Globus pallidus (tissue), 1 donor: ENCODE measurements at places on chromosomes 13 and 19.

DNA sequence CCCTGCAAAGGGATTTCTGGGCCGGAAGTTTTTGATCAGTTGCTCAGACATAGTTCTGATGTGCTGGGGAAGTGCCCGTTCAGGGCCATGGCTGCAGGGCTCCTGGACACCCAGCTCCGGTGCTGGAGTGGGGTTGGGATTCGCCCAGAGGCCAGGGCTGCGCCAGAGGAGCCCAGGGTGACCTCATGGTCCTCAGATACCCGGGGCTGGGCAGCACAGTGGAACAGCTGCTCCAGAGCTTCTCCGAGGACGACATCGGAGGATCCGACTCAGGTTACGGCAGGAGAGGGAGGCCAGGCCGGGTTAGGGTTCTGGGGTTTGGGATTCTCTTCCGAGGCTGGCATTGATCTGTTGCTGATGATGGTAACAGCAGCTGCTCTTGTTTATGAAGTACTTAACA, 20.9 kb downstream of the CARM1 start:
- DNase-seq = no peak

GRCh38 chr13:49342454-49342853, 94.7 kb downstream of the CDADC1 start:
- DNase-seq = no peak

DNA sequence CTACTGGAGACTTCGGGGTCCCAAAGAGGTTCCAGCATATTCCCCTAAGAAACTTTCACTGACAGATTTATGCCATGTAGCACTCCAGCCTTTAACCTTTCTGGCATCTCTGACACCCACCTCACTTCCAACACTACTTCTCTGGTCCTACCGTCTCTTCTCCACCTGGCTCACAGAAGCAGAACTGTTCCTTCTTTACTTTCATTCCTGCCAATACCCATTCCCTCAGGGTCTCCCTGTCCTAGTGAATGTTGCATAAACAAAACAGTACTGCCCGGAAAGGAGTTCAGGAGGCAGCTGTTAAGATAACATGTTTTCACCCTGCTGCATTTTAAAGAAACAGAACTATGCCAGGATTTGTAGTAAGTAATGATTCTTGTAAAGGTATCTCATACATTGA, 136.0 kb upstream of the MIR17HG start:
- no peak for DNase-seq

DNA sequence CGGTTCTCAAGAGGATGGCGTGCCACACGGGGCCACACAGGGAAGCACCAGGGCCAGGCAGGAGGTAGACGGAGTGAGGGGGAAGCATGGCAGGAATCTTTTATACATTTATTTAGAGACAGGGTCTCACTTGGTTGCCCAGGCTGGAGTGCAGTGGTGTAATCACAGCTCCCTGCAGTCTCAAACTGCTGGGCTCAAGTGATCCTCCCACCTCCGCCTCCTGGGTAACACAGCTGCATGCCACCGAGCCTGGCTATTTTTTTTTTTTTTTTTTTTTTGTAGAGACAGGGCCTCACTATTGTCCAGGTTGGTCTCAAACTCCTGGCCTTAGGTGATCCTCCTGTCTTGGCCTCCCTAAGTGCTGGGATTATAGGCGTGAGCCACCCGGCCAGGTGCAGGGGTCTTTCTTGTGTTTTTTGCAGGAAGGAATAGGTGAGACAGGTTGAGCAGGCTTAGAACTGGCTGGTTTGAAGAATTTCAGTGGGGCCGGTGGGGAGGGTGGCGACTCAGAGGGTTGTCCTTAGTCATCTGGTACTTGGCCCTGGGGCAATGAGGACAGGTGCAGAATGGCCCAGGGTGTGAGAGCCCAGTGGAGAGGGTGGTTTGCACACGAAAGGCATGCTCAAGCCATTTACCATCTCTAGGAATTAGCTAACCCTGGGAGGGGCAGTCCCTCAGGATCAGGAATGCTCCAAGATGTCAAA, 7.6 kb downstream of the SSC5D start:
- DNase-seq = no peak

- DNase-seq = no peak
These were observed 640.1 kb upstream of the KLF12 start for GRCh38 chr13:74774264-74774663.

DNA sequence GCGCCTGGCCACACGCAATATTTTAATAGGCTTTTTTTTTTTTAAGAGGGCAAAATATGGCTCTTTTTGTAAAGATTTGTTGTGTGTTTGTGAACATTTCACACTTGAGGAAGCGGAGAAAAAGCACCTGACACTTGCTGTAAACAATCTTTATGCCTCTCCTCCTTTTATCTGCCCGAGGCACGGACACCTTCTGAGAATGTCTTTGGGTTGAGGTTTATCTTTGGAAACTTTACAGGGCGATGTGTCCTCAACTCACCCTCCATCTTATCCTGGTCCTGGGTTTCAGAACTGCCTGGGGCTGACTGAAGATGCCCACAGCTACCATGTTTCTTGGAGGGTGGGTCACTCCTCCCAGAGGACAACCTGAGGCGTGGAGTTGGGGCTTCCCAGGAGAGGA, 44.0 kb downstream of the ZNF627 start:
- DNase-seq = no peak

- DNase-seq = no peak
These were observed 91.2 kb downstream of the KCTD15 start for GRCh38 chr19:33887891-33888290.

DNA sequence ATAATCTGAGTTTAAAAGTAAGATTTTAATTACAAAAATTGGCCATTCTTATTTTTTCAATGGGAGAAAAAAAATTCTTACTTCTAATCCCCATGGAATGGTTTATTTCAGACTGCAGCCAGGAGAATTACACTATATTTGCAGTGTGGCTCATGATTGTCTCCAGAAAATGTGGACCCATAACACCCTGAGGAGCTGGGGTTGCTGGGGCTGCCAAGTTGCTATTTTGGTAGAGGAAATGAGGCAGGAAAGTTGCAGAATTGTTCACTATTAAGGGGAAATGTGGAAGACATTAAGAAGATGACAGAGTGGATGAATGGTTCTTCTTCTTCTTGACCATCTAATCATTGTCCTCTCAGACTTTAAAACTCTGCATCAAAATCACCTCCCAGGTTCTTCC, 4.6 kb upstream of the SCEL start:
- DNase-seq = no peak

DNA sequence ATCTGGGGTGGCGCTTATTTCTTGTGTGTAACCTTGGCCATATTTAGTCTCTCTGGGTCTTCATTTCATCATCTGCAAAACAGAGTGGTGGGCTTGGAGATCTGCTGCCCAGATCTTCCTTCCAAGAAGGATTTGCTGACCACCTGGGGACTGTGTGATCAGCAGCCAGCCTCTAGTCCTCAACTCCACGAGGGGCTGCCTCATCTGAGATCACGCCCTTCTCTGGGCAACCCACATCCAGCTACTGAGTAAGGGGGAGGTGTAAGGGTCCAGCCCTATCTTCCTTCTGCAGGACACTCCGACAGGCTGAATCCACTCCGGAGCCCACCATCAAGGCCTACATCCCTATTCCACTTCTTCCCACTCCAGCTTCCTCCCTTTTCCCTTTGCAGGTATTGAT, 57.9 kb downstream of the CHST8 start:
- DNase-seq = no peak

GRCh38 chr19:50280983-50281382, 48.2 kb downstream of the KCNC3 start:
- DNase-seq = no peak

GRCh38 chr19:50332244-50333038, 3.3 kb upstream of the KCNC3 start:
- peak; percentile 39 for DNase-seq

- no peak for DNase-seq
These were observed 8.1 kb upstream of the TNFSF14 start for GRCh38 chr19:6677883-6678689.

- DNase-seq = no peak
These were observed 174.3 kb downstream of the TSHZ3 start for GRCh38 chr19:31174948-31175347.

DNA sequence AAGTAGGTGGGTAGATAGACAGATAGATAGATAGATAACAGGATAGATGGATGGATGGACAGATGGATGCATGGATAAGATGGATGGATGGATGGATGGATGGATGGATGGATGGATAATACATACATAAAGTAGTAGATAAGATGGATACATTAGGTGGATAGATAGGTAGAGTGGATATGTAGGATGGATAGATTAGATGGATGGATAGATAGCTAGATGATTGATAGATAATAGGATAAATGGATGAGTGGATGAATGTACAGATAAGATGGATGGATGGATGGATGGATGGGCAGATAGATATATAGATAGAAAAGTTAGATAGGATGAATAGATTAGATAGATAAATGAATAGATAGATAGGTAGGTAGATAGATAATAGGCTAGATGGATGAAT, 2.1 kb downstream of the CYP4F3 start:
- no peak for DNase-seq

DNA sequence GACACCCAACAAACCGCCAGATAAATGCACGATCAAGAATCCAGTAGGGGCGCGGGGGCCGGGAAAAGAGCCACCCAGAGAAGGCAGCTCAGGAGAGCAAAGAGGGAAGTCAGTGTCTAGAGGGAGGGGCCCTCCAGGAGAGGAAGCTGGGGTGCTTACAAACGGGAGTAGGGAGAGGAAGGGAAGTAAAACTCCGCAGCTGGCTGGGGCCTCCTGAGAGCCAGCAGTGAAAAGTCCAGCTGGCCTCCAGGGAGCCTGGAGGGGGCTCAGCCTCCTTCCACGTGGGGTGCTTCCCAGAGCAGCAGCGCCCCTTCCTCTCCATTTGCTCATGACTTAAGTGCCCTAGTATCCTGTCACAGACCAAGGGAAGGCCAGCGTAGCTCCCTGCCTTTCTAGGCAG, 51.8 kb downstream of the TMED1 start:
- no peak for DNase-seq

DNA sequence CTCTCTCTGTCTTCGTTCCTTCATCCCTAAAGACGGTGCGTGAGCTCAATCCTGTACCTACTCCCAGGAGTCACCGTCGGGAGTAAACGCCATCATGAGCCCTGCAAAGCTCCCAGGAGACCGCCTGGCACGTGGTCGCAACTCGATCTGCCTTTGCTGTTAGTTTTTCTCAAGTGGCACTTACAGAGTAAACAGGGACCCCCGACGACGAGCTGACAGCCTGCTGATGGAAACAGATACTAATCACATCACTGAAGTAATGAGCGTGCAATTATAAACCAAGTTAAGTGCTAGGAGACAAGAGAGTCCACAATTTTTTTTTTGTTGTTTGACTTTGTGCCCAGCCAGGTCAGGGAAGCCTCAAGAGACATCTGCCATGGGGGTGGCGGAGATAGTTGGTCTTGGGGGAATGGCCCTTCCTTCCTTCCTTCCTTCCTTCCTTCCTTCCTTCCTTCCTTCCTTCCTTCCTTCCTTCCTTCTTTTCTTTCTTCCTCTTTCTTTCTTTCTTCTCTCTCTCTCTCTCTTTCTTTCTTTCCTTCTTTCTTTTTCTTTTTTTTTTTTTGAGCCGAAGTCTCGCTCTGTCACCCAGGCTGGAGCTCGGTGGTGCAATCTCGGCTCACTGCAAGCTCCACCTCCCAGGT, 23.6 kb downstream of the CACNG6 start:
- DNase-seq = no peak

GRCh38 chr13:42623916-42624315, 50.0 kb downstream of the TNFSF11 start:
- DNase-seq = no peak

- DNase-seq = no peak
These were observed 13.5 kb upstream of the FKRP start for GRCh38 chr19:46732172-46732938.

- DNase-seq = no peak
These were observed 284 bp downstream of the RNF17 start for GRCh38 chr13:24764276-24764630.

- DNase-seq = no peak
These were observed 11.9 kb upstream of the LILRB5 start for GRCh38 chr19:54268936-54269335.

DNA sequence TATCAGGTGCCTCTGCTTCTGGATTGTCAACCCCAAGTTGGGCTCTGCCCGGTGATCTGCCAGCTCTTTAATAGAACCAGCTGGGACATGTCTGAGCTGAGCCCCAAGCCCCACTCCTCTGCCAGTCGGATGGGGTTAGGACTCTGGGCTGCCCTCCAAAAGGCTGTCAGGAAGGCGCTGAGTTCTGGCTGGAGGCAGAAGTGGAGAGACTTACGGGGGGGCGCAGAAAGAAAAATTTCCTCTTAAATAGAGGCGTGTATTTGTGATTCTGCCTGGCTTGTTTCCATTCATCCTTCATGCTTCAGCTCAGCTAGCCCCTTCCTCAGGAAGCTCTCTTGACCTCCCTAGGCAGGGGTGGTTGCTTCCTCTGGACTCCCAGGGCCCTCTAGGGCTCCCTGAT, 985 bp upstream of the KCNK6 start:
- DNase-seq = no peak
